Umbilical cord (tissue), 2 donors: ENCODE measurements at places on chromosomes 16 and 17. TPM values are rescaled to one million over a fixed set of nuclear protein-coding genes. Genes with fewer than 3 reads are reported as not detected.

Gene FNDC8
- not detected for total RNA-seq

DNA sequence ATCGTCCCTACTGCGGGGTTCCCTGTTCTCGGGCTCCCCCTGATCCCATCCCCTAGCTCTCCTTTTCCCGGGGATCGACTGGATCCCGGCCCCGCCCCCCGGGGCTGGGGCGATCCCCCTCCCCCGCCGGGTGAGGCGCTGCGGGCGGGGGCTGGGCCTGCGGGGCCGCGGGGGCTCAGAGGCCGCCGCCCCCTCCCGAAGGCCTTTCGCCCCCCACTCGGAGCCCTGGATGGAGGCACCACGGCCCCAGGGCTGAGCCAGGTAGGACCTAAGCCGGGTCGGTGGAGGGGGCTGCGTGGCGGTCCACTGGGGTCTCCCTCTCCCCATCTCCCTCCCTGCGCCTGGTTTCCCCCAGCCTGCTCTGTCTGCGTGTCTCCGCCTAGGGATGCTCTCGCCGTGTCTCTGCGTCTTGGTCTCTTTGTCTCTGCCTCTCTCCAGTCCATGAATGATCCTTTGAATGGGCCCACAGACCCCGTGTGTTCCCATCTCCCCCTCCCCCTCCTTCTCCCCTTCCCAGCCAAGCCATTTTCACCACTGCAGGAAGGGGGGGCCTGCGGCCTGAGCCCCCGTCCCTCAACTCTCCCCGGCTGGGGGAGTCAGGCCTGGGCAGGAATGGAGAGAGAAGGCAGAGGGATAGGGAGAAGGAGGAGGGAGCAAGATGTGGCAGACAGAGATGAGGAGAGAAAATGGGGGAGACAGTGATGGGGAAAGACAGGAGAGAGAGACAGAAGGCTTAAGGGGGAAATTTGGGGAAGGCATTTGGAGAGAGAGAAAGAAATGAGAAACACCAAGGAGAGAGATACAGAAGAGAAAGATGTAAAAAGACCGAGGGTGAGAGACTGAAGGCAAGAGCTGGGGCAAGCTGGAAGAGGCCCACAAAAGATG is 1.7 kb upstream of the TMEM256 start:
- peak; percentile 44 for DNase-seq

- peak; percentile 49 for DNase-seq
Measured at GRCh38 chr17:8806926-8807550, 7.9 kb upstream of the MFSD6L start.

DNA sequence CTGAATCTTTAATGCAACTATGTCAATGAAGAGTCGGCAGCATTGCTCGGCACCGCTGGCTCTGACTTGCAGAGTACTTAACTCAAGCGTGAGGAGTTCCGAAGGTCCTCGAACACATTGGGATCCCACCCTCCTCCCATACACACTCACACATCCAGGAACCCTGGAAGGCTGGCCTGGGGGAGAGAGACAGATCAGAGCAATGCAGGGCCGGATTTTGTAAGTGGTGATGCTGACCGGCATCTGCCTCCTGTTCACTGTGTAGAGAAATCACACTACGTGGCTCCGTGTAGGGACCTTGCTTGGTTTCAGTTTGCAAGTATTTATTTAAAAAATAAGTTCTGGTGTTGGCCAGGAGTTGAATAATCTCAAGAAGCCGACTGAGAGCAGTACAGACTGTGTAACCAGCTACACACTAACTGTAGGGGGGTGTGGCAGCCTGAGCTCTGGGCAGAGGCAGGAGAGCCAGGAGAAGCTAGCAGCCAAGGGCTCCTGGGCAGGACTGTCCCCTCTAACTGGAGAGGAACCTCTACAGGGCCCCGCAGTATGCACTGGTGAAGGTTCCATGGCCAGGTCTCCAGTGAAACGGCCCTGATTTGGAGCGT is 190.2 kb upstream of the TNRC6C start:
- DNase-seq = peak; percentile 24

DNA sequence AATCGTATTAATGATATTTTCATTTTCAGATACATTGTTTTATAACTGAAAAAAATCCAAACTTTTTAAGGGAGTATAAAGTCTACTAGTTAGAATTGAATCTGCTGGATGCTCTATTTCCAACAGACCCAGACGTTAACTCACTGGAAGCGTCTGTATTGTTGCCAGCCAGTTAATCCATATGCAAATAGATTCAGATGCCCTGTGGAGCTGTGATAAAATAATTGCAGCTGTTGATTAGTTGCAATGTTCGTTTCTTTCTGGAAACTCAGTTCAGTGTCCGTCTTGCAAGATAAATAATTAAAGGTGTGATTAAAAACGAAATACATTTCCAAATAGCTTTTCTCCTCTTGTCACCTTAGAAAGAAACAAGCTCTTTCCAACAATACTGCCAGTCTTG is 5.1 kb upstream of the GNA13 start:
- no peak for DNase-seq
